ENCODE measurements at places on chromosomes 3 and 15.

GRCh38 chr3:57152151-57153143 lies 12.7 kb downstream of the IL17RD start:
- no peak for DNase-seq

DNA sequence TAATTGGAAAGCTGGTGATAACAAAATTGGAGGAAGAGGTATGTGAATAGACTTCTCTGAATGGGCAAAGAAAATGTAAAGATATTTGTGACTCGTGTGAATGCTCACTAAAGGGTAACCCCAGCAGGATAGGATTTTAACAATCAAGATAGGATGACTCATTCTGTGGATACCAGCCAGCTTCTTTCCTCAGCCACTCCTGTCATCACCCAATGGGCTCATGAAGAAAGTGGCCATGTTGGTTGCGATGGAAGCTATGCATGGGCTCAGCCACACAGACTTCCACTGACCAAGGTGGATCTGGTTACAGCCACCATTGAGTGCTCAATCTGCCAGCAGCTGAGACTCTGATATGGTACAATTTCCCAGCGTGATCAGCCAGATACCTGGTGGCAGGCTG lies 40.9 kb downstream of the STRIT1 start:
- DNase-seq, result no peak

DNA sequence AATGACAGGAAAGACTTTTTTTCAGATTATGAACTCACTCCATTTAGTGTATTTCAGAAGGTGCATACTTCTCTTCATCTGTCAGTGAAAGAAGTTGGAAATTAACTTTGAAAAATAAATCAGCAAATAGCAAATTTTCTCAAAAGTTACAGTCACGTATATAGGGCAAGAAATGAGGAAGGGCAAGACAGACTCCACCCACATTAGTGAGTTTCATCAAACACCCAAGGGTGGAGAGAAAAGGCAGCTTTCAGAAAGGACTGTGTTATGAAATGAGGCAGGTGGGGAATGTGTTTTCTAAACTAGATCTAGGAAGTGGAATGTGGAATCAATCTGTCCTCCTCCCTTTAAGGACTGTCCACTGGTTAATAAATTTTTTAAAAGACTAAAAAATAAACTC lies 2.9 kb downstream of the SLC22A13 start:
- no peak for DNase-seq

DNA sequence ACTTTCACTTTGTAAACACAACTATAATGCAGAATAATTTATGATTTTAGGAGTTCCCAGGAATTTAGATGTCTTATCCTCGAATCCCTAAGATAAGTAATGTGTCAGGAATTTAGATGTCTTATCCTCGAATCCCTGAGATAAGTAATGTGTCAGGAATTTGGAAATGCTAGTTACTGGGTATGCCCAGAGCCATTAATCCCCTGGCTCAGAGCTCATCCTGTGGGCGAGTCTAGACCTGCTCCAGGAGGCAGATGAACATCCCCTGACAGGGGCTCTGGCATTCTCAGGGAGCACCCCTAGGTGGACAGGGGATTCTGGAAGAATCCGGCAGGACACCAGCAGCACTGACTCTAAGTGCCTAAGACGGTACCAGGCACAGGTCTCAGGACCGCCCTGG lies 163.3 kb downstream of the ARRDC4 start:
- DNase-seq, result no peak

DNA sequence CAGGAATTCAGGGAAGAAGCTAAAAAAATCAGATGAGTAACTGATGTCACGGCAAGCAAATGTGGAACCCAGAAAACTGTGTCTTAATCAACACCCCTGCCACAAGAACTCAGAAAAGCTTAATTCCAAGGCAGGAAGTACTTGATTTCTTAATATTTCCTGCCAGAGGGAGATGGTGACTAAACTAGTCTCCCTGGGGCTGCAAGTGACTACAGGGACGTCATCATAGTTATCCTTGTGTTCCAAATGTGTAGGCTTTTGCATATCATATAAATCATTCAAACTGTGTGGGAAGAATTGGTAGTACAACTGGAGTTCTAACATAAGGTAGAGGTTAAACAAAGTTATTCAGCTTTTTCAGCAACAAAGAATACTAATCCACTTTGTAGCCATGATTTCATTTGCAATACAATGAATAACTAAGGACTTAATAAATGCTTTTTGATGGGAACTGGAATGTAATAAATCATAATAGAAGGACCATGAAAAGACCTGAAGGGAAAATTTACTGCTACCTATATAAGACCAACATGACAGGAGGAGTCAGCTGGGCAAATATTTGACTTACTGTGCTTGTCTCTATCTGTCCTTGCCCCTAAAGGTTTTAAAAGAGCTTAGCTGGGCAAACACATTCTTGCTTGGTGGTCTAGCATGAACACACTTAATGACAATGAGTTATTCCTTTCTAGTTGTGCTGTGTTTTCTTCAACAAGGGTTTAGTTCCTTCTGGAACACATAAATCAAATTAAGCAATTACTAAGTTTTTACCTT lies 76.0 kb upstream of the NECTIN3 start:
- no peak for DNase-seq

DNA sequence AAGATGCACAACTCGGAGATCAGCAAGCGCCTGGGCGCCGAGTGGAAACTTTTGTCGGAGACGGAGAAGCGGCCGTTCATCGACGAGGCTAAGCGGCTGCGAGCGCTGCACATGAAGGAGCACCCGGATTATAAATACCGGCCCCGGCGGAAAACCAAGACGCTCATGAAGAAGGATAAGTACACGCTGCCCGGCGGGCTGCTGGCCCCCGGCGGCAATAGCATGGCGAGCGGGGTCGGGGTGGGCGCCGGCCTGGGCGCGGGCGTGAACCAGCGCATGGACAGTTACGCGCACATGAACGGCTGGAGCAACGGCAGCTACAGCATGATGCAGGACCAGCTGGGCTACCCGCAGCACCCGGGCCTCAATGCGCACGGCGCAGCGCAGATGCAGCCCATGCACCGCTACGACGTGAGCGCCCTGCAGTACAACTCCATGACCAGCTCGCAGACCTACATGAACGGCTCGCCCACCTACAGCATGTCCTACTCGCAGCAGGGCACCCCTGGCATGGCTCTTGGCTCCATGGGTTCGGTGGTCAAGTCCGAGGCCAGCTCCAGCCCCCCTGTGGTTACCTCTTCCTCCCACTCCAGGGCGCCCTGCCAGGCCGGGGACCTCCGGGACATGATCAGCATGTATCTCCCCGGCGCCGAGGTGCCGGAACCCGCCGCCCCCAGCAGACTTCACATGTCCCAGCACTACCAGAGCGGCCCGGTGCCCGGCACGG lies 991 bp downstream of the SOX2 start:
- DNase-seq, result no peak

DNA sequence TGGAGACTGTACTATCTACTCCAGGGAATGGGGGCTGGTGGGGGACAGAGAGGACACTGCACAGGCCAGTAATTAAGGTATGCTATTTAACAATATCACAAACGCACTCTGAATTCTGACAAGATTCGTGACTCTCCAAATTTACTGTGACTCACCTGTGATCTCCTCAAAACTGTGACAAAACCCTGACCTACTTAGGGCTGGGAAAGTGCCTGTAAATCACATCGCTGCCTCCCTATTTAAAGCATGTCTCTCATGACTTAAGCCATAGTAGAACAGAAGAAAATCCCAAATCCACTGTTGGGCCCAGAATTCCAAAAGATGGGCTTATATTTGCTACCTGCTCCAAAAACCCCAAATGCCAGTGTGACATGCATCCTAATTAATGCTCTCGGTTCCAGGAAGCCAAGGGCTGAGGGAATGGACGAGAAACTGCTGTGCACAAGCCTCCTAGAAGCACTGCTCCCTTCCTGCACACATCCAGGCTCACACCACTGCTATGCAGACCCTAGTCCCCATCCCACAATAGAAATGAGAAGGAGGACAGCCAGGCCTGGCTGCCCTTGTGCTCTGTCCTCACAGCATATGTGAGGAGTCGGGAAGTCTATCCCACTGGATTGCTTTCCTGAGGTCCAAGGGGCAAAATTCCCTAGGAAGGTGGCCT lies 187.7 kb upstream of the CHRNA7 start:
- DNase-seq, result no peak

- DNase-seq, result no peak
These were observed 25.7 kb upstream of the WNT5A start for GRCh38 chr3:55512571-55513343.

DNA sequence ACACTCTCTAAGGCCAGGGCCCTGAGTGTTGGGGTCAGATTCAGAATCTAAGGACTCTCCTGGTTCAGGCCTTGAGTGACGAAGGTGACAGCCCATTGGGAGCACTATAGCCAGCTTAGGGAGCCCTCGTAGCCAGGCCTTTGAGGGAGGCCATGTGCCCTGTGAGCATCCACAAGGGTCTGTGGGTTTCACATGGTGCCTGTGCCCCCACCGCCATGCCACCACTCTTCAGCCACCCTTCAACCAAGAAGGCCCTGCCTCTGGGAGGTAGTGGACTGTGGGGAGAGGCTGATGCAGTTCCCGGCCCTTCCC lies 37.5 kb downstream of the TSPAN3 start:
- no peak for DNase-seq

DNA sequence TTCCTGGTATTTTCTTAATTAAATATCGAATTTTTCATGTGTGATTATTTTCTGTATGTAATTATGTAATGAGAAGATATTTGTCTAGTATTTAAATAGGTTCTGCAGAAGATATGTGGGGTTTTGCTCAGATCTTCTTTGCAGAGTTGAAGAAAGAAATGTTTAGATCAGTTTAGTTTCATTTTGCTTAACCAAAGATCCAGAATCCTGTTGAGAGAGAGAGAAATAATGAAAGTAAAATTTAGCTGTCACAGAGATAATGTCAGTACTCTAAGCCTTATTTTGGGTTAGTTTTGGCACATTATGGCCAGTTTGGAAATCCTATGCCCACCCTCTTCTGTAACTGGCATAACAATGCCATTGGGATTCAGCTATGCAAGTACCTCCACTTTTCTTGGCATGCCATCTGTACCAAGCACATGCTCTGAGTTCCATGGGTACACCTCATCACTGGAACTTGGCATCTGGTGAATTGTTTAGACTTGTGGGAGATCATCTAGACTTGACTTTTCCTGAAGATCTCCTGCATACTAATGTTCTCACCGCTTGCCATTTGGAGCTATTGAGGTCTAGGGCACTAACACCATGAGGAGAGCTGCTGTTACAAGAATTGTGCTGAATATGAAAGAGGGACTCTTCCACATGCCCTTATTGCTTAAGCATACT lies 30.9 kb downstream of the PLSCR1 start:
- DNase-seq, result no peak

- DNase-seq, result no peak
These were observed 218.7 kb upstream of the SGO1 start for GRCh38 chr3:20404741-20405100.

DNA sequence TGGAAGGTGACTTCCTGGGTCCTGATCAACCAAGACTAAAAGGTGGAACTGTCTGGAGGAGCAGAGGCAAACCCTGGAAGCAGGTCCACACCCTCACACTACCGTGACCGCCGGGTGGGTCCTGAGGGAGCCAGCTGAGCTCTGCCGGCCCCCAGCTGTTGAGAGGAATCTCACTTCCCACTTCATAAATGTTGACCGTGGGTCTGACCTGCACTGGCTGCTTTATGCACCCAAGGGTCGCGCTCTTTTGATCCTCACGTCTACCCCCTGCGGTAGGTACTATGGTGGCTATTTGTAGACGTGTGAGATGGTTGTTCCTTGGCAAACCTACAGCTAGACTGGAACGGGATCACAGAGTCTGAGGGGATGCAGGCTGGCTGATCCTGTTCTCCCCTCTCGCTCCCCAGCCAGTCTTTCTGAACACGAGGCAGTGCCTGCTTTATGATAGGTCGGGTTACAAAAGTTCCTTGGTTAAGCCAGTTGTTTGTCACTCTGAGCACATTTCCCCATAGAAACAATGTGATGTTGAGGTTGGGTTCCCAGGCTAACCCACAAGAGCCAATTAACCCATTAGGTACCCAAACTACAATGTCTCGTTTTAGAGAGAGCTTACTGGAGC lies 113.0 kb upstream of the ETV5 start:
- DNase-seq, result no peak

GRCh38 chr3:25091934-25092333 lies 336.1 kb upstream of the RARB start:
- no peak for DNase-seq

DNA sequence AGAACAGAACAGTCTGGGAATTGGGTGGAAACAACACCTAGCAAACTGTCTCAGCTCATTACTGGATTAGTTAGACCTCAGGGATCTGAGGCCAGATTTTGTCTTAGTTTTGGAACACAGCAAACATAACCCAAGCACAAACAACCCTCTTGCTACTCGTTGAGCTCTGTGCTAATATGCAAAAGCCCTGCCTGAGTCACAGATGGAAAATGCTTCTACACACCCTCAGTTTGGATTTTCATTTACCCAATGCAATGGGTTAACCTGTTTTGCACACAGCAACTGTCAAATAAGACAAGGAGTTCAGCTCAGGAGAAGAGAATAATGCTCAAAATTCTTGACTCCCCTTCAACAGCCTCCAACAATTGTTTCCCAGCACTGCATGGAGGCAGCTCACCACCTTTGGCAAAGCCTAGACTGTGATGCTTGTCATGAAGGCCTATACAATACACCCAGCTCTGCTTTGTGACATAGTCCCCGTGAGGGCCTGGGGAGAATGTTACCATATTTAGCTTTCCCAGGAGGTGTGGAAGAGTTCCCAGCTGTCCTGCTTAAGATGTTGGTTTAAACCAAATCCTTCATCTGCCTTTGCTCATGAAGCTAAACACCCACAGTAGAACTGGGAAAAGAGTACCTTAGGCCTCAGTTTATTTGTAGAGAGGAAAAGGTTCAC lies 68.9 kb upstream of the MNS1 start:
- DNase-seq, result no peak

- DNase-seq, result no peak
These were observed 139.8 kb downstream of the RAB11A start for GRCh38 chr15:66008940-66009562.

DNA sequence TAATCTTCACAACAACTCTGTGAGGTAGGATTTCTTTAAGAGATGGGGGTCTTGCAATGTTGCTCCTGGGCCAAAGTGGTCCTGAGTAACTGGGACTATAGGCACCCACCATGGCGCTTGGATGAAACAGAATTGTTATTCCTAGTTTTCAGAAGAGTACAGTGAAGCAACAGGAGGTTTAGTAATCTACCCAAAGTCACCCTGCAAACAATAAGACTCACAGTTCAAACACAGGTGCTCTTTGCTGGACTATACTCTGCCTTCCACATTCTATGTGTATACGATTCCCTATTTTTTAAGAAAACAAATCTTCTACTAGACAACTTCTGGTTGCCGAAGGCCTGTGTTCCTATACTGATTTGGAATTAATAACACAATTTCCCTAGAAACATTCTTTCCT lies 8.1 kb downstream of the C3orf70 start:
- DNase-seq, result no peak

GRCh38 chr3:174162550-174162949 lies 696.6 kb upstream of the NAALADL2 start:
- no peak for DNase-seq

GRCh38 chr3:124993466-124993865 lies 58.9 kb upstream of the MUC13 start:
- no peak for DNase-seq

DNA sequence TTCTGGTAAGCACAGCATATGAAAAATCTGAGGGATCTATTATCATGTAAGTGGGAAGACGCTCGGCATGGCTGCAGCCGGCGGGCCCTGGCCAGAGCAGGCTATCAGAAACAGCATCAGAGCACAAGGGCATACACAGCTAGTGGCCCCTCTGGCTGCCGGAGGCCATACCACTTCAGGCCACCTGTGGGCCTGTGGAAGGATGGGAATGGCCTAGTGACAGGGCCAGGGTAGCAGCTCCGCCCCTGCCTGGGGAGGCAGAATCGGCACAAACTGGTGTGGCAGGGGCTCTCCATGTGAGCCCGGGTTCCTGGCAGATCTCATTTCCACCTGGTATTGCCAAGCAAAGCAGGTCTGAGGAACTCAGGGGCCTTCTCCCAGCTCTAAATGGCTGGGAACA lies 46.4 kb downstream of the SH3BP5 start:
- no peak for DNase-seq

All from stimulated activated CD4-positive, alpha-beta T cell treated with anti-CD3 and anti-CD28 coated beads, Interleukin-12 subunit alpha, Interleukin-12 subunit beta, amount 100 ng/mL, for 4 hours (primary cell).